ENCODE measurements at places on chromosomes 11 and 22. TPM values are rescaled to one million over a fixed set of nuclear protein-coding genes. Genes with fewer than 3 reads are reported as not detected.

GRCh38 chr22:29480512-29481264 lies 670 bp downstream of the NEFH start:
- H3K27me3 ChIP-seq, result 0 out of 2 replicates have a peak, but pooled peaks cover 3% of the 10 kb centered on the region
- H3K27ac ChIP-seq, result no peak overlapping the region
- no peaks in the 10 kb centered on the region for H3K4me1 ChIP-seq
- H3K4me3 ChIP-seq, result no peak overlapping the region

GRCh38 chr11:69839516-69839915 lies 20.3 kb upstream of the FGF3 start:
- H3K27me3 ChIP-seq, result no peaks in the 10 kb centered on the region
- DNase-seq, result no peak
- H3K27ac ChIP-seq, result no peak overlapping the region
- H3K36me3 ChIP-seq, result no peaks in the 10 kb centered on the region

DNA sequence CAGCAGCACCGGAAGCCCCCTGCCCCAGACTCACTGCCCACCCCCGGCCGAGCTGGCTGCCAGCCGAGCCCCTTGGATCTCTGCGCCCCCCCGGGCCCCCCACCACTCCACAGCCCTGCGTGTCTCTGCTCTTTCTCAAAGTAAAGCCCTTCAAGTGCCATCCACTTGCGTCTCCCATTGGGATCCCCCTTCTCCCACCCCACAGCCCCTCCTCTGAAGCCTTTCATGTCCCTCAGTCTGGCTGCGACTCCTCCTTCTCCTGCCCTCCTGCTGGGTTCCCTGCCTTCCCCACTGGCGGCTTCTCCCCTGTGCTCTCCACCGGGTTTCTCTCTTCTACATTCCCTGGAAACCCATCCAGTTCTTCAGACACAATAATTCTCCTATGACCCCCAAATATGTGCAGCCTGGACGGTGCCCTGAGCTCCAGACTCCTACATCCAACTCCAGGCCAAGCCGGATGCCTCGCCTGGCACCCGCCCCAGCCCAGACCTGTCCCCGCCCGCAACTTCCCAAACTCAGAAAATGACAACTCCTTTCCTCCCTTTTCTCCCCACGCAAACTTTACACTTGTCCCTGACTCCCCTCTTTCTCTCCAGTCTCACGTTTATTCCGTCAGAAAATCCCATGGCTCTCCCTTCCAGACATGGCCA lies 108.9 kb downstream of the WNT7B start:
- DNase-seq, result no peak
- no peak overlapping the region for H3K27ac ChIP-seq
- no peaks in the 10 kb centered on the region for H3K27me3 ChIP-seq
- no peaks in the 10 kb centered on the region for H3K36me3 ChIP-seq

DNA sequence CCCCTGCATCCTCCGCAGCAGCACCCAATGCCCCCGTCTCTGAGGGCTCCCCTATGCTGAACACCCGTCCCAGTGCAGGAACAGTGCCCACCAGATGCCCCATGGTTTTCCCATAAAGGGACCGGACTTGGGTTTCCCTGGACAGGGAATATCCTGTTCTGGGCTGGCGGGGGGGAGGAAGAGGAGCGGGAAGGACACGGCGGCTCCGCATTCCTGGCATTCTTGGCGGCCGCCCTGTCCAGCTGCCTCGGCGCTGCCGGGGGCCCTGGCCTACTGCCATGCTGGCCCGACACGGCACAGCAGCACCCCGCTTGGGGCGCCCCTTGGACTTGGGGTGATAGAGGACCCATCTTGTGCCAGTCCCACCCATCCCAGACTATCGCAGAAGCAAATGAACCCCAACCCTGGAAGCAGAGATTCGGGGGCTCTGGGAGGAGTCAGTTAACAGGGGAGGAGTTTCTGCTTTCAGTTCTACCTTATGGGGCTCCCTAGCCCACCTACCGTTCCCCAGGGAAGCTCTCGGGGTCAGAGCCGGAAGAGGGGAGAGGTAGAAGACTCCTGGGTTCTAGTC lies 23.7 kb upstream of the CBX7 start:
- no peaks in the 10 kb centered on the region for H3K27me3 ChIP-seq
- peaks cover 59% of the 10 kb centered on the region for H3K4me1 ChIP-seq
- H3K27ac ChIP-seq, result peak overlapping the region; percentile 77
- no peak overlapping the region for H3K4me3 ChIP-seq
- peak; percentile 78 for DNase-seq

DNA sequence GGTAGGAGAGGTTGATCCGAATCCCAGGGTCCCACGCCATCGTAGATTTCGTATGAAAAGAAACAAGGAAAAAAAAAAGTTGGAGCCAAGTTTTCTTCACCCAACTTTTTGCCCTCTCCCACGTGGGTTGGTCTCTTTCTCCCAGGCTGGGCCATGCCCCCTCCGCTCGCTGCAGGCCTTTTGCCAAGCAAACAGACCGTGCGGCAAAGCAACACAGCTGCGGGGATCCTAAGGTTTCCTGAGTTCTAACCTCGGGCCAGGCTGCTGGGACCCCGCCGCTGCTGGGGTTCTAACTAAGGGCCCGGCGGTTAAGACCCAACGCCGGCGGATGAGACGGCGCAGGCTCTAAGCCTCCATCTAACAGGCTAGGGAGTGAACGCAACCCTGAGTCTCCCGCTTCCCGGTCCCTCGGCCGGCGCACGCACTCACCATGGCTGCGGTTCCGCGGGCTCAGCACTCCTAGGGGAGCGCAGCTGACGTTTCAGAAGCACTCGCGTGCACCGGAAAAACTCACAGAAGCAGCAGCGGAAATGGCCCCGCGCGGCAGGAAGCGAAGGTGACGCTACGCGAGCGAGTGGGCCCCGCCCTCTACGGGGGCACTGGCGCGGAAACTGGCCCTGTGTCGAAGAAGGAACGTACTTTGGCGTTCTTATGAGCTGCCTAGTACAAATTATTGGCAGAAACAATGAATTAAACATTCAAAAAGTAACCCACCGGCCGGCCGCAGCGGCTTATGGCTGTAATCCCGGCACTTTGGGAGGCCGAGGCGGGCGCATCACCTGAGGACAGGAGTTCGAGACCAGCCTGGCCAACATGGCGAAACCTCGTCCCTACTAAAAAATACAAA lies at the start of gene SNU13:
Gene SNU13, minus strand, starts transcription at position 503 of the 847 bp plus-strand sequence. Its CDS starts 71 bp downstream, at position 432.
- H3K36me3 ChIP-seq, result no peaks in the 10 kb centered on the region
- no peaks in the 10 kb centered on the region for H3K27me3 ChIP-seq
- H3K4me1 ChIP-seq, result peaks cover 13% of the 10 kb centered on the region
- DNase-seq, result peak; percentile 86
- H3K4me3 ChIP-seq, result peak within 1 kb of the TSS; percentile 94

- H3K27ac ChIP-seq, result no peak overlapping the region
- no peaks in the 10 kb centered on the region for H3K36me3 ChIP-seq
- H3K4me1 ChIP-seq, result peaks cover 38% of the 10 kb centered on the region
- no peaks in the 10 kb centered on the region for H3K27me3 ChIP-seq
- H3K4me3 ChIP-seq, result no peak overlapping the region
Measured at GRCh38 chr11:114396916-114397315, 3.4 kb downstream of the C11orf71 start.

DNA sequence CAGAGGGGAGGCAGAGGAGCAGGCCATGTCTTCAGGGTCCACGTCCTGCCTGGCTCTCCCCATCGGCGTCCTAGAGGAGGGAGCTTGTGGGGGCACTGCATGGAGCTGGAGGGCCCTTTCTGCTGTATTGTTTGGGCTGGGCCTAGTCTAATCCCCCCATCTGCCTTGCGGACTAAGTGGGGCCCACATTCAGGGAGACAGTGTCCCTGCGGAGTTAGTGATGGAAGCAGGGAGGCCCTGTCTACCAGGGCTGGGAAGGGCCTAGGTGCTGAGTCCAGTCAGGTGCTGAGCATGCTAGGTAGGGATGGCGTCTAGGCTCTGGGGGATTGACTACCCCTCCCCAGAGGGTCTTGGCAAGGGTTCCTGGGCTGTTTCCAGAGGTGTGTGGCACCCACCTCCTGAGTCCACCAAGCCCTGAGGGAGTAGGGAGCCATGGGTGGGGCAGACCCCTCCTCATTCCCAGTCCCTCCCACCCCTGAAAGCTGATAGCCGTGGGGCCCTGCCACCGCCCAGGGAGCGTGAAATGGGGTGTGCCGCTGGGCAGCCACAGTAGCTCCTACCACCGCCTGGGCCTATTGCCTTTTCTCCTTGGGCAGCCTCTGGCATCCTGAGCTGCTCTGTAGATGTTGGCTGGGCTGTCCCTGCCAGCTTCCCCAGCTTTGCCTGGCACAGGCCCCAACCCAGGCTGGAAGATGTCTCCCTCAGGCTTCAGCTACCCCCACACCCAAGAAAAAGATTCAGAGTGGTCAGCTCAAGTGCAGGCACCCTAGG lies 1.9 kb upstream of the POLD4 start:
- H3K4me3 ChIP-seq, result peak overlapping the region; percentile 10
- H3K4me1 ChIP-seq, result peaks cover 64% of the 10 kb centered on the region
- H3K27me3 ChIP-seq, result no peaks in the 10 kb centered on the region
- H3K27ac ChIP-seq, result peak overlapping the region; percentile 93

GRCh38 chr11:44780940-44781631 lies 54.3 kb downstream of the TSPAN18 start:
- no peaks in the 10 kb centered on the region for H3K4me1 ChIP-seq
- H3K36me3 ChIP-seq, result no peaks in the 10 kb centered on the region
- peaks cover 18% of the 10 kb centered on the region for H3K27me3 ChIP-seq
- no peak overlapping the region for H3K27ac ChIP-seq

- no peak overlapping the region for H3K4me3 ChIP-seq
- peaks cover 4% of the 10 kb centered on the region for H3K36me3 ChIP-seq
- no peaks in the 10 kb centered on the region for H3K27me3 ChIP-seq
- H3K27ac ChIP-seq, result peak overlapping the region; percentile 69
- peak; percentile 60 for DNase-seq
Measured at GRCh38 chr11:20097319-20098221, 62.7 kb downstream of the DBX1 start.

- H3K27me3 ChIP-seq, result no peaks in the 10 kb centered on the region
- H3K4me1 ChIP-seq, result peaks cover 32% of the 10 kb centered on the region
- no peaks in the 10 kb centered on the region for H3K36me3 ChIP-seq
- H3K4me3 ChIP-seq, result no peak overlapping the region
- H3K27ac ChIP-seq, result peak overlapping the region; percentile 2
- DNase-seq, result peak; percentile 54
Measured at GRCh38 chr11:63520606-63521170, 14.8 kb downstream of the LGALS12 start.

GRCh38 chr22:19802001-19802893 lies 41.7 kb downstream of the TBX1 start:
- H3K27ac ChIP-seq, result no peak overlapping the region
- DNase-seq, result no peak
- H3K27me3 ChIP-seq, result no peaks in the 10 kb centered on the region
- peaks cover 16% of the 10 kb centered on the region for H3K4me1 ChIP-seq
- H3K36me3 ChIP-seq, result no peaks in the 10 kb centered on the region

GRCh38 chr22:20999350-21000206 lies 2.3 kb downstream of the THAP7 start:
- no peaks in the 10 kb centered on the region for H3K27me3 ChIP-seq
- DNase-seq, result no peak
- peaks cover 24% of the 10 kb centered on the region for H3K4me1 ChIP-seq
- H3K4me3 ChIP-seq, result peak overlapping the region; percentile 92
- no peak overlapping the region for H3K27ac ChIP-seq

- no peaks in the 10 kb centered on the region for H3K4me1 ChIP-seq
- peak; percentile 46 for DNase-seq
- H3K27ac ChIP-seq, result no peak overlapping the region
- H3K27me3 ChIP-seq, result no peaks in the 10 kb centered on the region
- no peak overlapping the region for H3K4me3 ChIP-seq
- H3K36me3 ChIP-seq, result no peaks in the 10 kb centered on the region
Measured at GRCh38 chr11:82494988-82495432, 238.7 kb downstream of the FAM181B start.

DNA sequence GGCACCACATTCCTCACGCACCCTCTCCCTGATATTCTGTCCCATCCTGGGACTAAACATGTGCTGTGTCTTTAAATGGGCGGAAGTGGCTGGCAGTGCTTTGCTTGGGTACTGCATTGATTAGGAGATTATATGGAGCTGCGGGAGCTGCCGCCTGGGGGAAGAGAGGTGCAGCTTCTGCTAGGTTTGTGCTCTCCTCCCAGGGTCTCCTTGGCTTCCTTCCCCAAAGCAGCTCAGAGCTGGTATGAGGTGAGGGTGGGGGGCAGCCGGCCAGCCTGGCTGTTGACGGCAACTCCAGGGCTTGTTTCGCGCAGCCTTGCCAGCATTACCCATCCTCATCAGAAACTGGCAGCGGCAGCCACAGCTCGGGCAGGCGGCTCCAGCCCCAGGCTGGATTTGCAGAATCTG lies 95.4 kb downstream of the GRAMD1B start:
- no peaks in the 10 kb centered on the region for H3K27me3 ChIP-seq
- H3K4me1 ChIP-seq, result no peaks in the 10 kb centered on the region
- no peaks in the 10 kb centered on the region for H3K36me3 ChIP-seq
- no peak overlapping the region for H3K4me3 ChIP-seq
- no peak for DNase-seq

Gene SNX32
- total RNA-seq, result not detected

Gene OR52N4
- total RNA-seq, result not detected

Gene PACSIN3
- total RNA-seq, result 129 TPM

Gene RASGRP2
- not detected for total RNA-seq

Gene KCNE3
- 0.73 TPM for total RNA-seq

Gene GAL
- 32.2 TPM for total RNA-seq

Gene PLAAT3
- 57.8 TPM for total RNA-seq

Gene KRTAP5-9
- total RNA-seq, result not detected

Measured in PC-3 (cell line).